ENCODE measurements at places on chromosomes 5 and 9. TPM values are rescaled to one million over a fixed set of nuclear protein-coding genes. Genes with fewer than 3 reads are reported as not detected.

- DNase-seq: no peak
Measured at GRCh38 chr9:126698756-126699155, 85.0 kb downstream of the LMX1B start.

DNA sequence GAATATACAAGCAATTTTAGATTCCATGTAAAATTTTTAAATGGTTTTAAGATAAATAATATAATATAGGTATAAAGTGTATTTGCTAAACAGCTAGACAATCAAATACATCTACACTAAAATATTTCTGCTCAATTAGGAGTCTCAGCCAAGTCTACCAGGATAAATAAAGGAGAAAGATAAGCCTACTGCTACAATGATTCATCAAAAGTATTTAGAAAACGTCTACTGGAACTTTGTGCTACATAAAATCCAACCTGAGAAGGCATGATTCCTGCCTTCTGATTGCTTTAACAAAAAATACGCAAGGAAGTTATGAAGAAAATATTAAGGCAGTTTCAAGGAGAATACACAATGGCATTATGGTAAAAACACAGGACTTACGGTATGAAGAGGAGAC, 570.6 kb downstream of the EFNA5 start:
- no peak for DNase-seq

DNA sequence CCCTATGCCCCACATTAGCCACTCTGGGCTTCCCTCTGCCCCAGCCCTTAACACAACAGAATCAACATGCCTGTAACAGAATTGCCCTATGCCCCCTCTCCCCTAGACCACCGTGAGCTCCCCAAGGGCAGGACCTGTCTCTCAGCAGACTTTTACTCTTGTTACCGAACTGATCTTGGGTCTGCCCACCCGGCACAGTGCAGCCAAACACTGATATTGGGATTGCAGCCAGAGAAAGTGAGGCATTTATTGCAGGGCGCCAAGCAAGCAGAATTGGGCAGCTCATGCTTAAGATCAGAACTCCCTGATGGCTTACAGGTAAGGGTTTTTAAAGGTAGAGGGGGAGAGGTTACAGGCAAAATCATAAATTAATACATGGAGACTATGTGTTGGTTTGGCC, 33.5 kb upstream of the KCNIP1 start:
- DNase-seq: no peak

GRCh38 chr5:160341309-160341870, 29.0 kb upstream of the CCNJL start:
- DNase-seq: no peak

DNA sequence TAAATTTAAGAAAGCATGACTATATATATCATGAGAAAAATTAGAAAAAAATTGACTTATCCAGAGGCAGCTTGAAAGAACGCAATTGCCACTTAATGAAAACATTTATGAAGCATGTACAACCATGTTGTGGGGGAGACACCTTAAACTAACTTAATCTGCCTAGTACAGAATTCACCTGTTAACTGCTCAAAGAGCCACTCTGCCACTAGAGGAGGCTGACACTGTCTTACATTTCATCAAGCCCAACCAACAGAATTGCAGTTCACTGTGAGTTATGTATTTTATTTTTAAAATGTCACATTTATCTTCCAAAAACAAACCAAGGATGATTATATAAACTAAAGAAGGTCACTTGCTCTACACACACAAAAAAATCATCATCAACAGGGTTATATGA, 252.9 kb downstream of the MLLT3 start:
- DNase-seq: no peak

- DNase-seq: no peak
Measured at GRCh38 chr9:78985084-78985738, 586.6 kb upstream of the TLE4 start.

Gene TCF7
- 2.4 TPM for total RNA-seq

All from dorsolateral prefrontal cortex (tissue), 122 donors.